ENCODE measurements at places on chromosomes 3 and 15. TPM values are rescaled to one million over a fixed set of nuclear protein-coding genes. Genes with fewer than 3 reads are reported as not detected.

The PLCB2 gene
- 6.9 TPM for total RNA-seq

The PTX3 gene
- 7.5 TPM for total RNA-seq

The STX19 gene
- total RNA-seq, result not detected

The LARP6 gene
- total RNA-seq, result 17.5 TPM

The ZNF385D gene
- total RNA-seq, result 23.2 TPM

The MNS1 gene
- total RNA-seq, result 2.8 TPM

The RTP3 gene
- not detected for total RNA-seq

The ZIC4 gene
- 1.3 TPM for total RNA-seq
